ENCODE measurements at places on chromosomes 1 and 21. TPM values are rescaled to one million over a fixed set of nuclear protein-coding genes. Genes with fewer than 3 reads are reported as not detected.

The CGN gene
- total RNA-seq = 0.49 TPM

The TSPEAR gene
- not detected for total RNA-seq

The GUCA2A gene
- total RNA-seq = not detected

The MPL gene
- not detected for total RNA-seq

The IQCC gene
- 2.0 TPM for total RNA-seq

The KLHL21 gene
- total RNA-seq = 33.4 TPM

The FAM20B gene
- total RNA-seq = 11.2 TPM

GRCh38 chr1:112702067-112702395 is 4.9 kb downstream of the RHOC start:
- DNase-seq = no peak

- no peak for DNase-seq
These were observed 42.8 kb upstream of the ATF3 start for GRCh38 chr1:212565571-212566305.

DNA sequence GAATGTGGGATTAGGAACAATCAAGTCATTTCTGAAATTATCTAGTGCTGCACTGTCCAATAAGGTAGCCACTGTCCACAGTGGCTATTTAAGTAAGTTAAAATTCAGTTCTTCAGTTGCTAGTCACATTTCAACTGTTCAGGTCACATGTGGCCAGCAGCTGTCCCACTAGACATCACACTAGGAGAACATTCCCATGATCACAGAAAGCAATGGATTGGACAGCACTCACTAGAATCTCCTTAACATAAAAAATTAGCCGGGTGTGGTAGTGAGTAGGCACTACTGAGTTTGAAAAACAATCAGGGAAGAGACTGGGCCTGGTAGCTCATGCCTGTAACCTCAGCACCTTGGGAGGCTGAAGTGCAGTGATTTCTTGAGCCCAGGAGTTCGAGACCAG is 33.6 kb downstream of the NUP133 start:
- DNase-seq = no peak

- DNase-seq = no peak
These were observed 121.2 kb downstream of the CRYAA start for GRCh38 chr21:43289966-43290365.

All from CD8-positive, alpha-beta T cell (primary cell).